ENCODE measurements at places on chromosomes 7 and 10. TPM values are rescaled to one million over a fixed set of nuclear protein-coding genes. Genes with fewer than 3 reads are reported as not detected.

DNAH11 gene
- total RNA-seq: not detected

EN2 gene
- total RNA-seq: not detected

CALCR gene
- total RNA-seq: not detected

ANKRD61 gene
- not detected for total RNA-seq

HOXA2 gene
- not detected for total RNA-seq

CLCN1 gene
- total RNA-seq: not detected

PDE1C gene
- total RNA-seq: not detected

PIP gene
- not detected for total RNA-seq

BEND7 gene
- total RNA-seq: 0.19 TPM

GTF2IRD1 gene
- 1.2 TPM for total RNA-seq

OR2A1 gene
- not detected for total RNA-seq

SEMA3E gene
- not detected for total RNA-seq
